ENCODE measurements at places on chromosomes 5 and 9.

GRCh38 chr9:70262948-70263347 lies 4.2 kb downstream of the SMC5 start:
- no peak for DNase-seq

- no peak for DNase-seq
Observed at GRCh38 chr5:159995907-159996306, 13.0 kb upstream of the TTC1 start.

DNA sequence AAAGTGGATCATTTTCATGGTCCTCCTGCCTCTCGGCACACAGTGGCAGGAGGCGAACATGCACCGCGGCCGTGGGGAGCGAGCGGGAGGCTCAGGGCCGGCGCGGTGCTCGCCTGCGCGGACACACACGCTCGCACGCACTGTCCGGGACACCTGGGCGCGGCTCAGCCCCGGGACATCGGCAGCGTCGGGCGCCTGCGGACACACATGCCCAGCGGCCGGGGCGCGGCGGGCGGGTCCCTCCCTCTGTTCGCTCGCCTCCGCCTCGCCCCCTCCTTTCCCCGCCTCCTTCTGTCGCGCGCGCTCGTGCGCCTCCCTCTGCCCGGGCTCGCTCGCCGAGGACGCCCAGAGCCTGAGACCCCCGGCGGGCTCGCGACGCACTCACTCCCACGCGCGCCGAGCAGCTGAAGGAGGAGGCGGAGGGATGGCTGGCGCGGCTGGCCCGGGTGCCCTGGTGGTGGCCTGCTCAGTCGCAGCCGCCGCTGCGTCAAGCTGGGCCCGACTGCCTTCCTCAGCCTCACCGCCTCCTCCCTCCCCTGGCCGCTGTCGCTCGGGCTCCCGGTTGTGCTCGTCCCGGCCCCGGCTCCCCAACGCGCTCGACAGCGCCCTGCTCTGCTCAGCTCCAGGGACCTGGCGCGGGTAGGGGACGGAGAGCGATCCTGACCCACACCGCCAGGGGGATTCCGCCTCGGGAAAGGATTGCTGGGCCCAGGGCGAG lies at the start of gene FRMD3:
FRMD3 (minus strand) TSS at position 230 of the 718 bp plus-strand sequence; CDS start at position 60, 170 bp downstream.
- peak; percentile 86 for DNase-seq

GRCh38 chr9:1386420-1386819 lies 336.3 kb downstream of the DMRT2 start:
- no peak for DNase-seq

GRCh38 chr9:79408617-79409016 lies 163.1 kb upstream of the TLE4 start:
- peak; percentile 57 for DNase-seq

DNA sequence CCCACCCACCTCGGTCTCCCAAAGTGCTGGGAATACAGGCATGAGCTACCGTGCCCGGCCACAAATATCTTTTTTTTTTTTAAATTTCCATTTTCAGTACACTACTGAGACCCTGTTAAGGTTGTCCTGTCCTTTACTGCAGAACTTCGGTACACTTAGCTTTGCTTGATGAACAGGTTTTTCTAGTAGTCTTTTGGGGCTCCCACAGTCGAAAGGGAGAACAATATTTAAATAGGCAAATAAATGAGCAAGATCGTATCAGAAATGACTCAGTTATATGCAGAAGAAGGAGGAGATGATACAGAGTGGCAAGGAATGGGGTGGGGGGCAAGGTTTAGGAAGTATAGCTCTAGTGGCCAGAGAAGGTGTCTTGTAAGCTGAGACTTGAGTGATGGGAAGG lies 52.7 kb downstream of the MSX2 start:
- no peak for DNase-seq

DNA sequence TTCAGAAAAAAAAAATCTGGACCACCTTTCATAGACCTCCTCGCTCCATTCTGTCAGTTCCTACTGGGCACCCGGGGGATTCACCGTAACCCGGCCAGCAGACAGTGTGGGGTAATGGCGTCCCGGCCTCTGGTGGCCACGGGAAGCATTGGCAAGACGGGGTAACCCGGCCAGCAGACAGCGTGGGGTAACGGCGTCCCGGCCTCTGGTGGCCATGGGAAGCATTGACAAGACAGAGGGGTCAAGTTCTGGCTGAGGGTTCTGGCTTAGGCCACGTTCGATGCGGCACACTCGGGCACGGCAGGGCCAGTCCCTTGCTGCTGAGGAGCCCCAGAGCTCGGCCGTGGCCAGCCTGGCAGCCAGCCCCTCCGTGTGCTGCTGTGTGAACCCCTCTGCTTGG lies 116.2 kb upstream of the RAPGEF1 start:
- peak; percentile 14 for DNase-seq

DNA sequence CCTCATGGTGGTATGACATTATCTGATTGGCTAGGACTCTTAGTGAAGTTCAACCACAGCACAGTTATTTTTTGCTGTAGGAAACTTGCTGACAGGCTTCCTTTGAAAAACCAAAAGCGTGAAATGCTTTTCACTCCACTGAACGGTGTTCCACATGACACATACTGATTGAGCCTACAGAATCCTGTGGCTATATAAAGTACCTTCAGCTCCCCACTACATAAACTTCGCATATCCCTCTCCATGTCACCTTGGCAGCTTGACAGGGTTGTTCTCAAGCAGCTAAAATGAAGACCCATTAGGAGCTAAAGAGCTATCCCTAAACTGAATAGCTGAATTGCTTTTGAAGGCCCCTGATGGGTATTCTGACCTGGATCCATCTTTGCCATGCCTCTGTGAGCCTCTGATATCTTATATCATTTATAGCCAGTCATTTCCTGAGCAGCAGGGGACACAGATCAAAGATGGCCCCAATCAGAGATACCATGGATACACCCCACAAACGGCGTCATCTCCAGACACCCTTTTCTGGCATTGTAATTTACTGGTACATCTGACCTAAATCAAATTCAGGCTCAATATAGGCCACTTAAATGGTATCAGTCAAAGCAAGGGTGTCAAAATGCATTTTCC lies 91.5 kb downstream of the APBA1 start:
- no peak for DNase-seq

GRCh38 chr5:171743436-171744076 lies 42.1 kb upstream of the SMIM23 start:
- DNase-seq: no peak
